ENCODE measurements at places on chromosomes 6 and 20. TPM values are rescaled to one million over a fixed set of nuclear protein-coding genes. Genes with fewer than 3 reads are reported as not detected.

The ARG1 gene
- total RNA-seq = 2.9 TPM

DNA sequence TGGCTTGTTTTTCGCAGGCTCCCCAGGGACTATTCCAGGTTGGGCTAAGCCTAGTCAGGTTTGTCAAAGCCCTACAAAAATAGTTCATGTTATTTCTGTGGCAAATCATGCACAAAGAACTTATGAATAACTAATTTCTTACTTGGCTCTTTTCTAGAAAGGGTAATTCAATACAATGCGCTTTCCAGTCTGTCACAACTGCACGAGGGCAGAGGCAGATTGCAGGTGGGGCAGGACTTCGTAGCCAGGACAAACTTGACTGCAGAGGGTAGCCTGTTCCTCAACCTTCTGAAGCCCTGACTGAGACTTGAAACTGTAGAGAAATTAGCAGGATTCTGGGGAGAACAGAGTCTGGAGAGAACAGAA, 253.5 kb downstream of the QKI start:
- H3K27me3 ChIP-seq = no peaks in the 10 kb centered on the region
- H3K4me3 ChIP-seq = no peak overlapping the region
- H3K4me1 ChIP-seq = peaks cover 4% of the 10 kb centered on the region
- DNase-seq = no peak

The C20orf204 gene
- 0.54 TPM for total RNA-seq

The RNF217 gene
- total RNA-seq = 29.0 TPM

GRCh38 chr6:10720265-10720959, 2.5 kb upstream of the TMEM14C start:
- H3K36me3 ChIP-seq = no peaks in the 10 kb centered on the region
- H3K27me3 ChIP-seq = no peaks in the 10 kb centered on the region
- peak overlapping the region; percentile 5 for H3K27ac ChIP-seq

- no peak overlapping the region for H3K4me3 ChIP-seq
- H3K36me3 ChIP-seq = no peaks in the 10 kb centered on the region
- no peaks in the 10 kb centered on the region for H3K4me1 ChIP-seq
- DNase-seq = no peak
These were observed 298.8 kb upstream of the MAP3K7 start for GRCh38 chr6:90885611-90886056.

The TMC2 gene
- not detected for total RNA-seq

- peak overlapping the region; percentile 66 for H3K27ac ChIP-seq
- no peak for DNase-seq
- H3K36me3 ChIP-seq = peaks cover 19% of the 10 kb centered on the region
- H3K4me3 ChIP-seq = peak overlapping the region; percentile 16
- peaks cover 26% of the 10 kb centered on the region for H3K4me1 ChIP-seq
- H3K27me3 ChIP-seq = no peaks in the 10 kb centered on the region
These were observed 571 bp upstream of the PRPF6 start for GRCh38 chr20:63980317-63980805.

The TRIM40 gene
- total RNA-seq = not detected

DNA sequence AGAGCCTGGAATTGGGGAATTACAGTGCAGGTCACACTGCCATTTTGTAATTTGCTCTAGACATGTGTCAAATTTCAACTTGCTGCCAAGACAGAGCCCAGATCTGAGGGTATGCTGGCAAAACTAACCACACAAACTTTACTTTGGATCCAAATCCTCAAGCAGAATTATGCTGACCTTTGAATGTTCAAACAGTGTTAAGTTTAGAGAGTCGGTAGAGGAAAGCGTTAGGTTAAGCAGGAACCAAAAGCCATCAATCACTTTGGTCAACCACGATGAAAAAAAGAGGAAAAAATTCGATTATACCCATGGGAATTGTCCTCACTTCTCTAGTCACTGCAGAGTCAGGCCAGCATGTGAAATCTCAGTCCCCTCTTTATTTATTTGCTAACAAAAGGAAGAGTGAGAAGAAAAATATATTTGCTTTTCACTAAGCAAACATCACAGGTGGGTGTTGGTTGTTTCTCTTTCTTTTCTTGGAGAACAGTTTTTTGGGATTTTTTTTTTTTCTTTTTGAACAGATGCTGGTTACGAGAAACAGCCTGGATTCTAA, 105.1 kb upstream of the ADGRF1 start:
- H3K27me3 ChIP-seq = no peaks in the 10 kb centered on the region
- no peak overlapping the region for H3K27ac ChIP-seq
- no peak for DNase-seq
- no peak overlapping the region for H3K4me3 ChIP-seq

DNA sequence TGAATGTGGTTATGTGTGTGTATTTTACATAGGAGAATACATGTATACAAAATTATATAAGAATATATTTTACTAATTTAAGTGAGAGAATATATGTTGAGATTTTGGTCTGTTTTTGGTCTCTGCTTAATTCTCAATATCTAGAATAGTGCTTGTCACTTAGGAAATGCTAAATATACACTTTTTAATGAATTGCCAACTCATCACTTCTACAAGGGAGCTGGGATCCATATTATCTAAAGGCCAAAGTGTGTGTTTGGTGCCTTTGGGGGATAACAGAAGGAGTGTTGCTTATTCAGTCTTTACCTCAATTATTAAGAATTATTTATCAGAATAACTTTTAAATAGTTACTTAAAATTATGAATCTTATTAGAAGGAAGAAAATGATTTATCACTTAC, 1304.8 kb downstream of the HACE1 start:
- no peaks in the 10 kb centered on the region for H3K4me1 ChIP-seq
- H3K27me3 ChIP-seq = no peaks in the 10 kb centered on the region
- no peak for DNase-seq

DNA sequence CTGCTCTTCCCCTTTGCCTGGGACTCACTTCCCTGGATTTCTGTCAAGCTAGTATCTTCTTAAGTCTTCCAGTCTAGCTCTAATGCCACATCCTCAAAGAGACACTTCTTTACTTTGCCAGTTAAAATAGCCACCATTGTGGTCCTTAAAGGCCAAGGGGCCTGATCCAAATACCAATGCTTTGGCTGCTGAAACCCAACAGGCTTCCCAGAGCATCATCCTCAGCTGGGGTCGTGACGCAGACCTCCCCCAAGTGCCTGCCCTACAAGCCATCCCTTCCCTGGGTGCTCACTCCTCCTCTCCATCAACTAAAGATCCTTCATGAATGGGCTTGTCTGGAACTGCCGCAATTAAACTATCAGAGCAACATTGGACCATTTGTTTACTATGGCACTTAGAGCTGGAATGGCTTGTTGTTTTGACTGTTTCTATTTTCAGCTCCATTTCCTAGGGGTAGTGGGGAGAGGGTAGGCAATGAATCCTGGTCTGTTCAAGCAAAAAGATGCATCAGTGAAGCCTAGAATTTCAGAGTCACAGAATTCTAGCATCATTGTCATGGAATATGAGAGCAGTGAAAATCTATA, 79.6 kb upstream of the SIRPA start:
- H3K36me3 ChIP-seq = no peaks in the 10 kb centered on the region
- H3K27me3 ChIP-seq = no peaks in the 10 kb centered on the region
- no peak overlapping the region for H3K27ac ChIP-seq
- H3K4me3 ChIP-seq = no peak overlapping the region
- DNase-seq = no peak

The TOX2 gene
- 3.4 TPM for total RNA-seq

DNA sequence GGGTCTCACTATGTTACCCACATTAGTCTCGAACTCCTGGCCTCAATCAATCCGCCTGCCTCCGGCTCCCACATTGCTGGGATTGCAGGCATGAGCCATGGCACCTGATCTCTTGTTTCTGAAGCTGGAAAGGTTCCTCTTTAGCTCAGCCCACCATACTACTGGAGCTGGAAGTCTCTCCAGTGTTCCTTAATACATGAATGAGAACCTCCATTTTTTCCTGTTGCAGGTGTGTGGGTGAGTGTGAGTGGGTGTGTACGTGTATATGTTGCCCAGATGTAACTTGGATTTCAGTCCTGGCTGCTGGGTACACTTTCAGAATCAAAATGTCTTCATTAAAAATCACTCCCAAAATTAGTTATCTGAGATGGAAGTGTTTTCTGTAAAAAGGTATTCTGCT, 11.1 kb downstream of the PNPLA1 start:
- peaks cover 7% of the 10 kb centered on the region for H3K27me3 ChIP-seq
- H3K27ac ChIP-seq = no peak overlapping the region
- no peak overlapping the region for H3K4me3 ChIP-seq
- H3K36me3 ChIP-seq = no peaks in the 10 kb centered on the region

DNA sequence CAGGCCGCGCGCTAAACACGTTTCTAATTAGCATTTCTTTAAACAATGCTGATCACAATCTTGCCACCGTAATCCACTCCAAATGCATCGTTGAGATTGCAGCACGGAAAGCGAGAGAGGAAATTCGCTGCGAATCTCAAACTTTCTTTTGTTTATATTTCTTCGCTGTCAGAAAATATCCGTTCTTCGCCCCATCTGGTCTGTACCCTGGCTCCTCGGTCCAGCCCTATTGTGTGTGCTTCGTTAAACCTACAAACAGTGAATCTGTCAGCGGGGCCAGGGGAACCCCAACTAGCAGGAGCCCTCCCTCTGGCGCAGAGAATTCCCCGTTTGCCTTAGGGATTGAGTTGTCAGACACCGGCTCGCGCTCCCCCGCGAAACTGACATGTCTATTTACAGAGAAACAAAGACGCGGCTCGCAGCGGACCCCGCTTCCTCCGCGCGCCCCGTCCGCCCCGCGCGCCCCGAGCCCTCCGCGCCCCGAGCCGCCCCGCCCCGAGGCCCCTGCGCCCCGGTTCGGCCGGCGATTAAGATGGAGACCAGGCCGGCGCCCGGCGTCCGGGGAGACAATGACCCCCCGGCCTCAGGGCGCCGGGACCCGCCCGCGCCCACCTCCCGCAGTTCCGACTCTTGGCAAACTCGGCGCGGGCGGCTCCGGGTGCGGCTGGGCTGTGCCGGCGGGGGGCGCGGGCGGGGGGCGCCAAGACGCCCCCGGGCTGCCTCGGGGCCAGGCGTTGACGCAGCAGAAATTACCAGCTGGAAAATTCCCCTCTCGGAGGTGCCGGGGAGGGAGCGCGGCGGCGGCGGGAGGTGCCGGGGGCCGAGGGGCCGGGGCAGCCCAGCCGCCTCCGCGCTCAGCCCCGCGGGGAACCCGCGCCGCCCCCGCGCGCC, 874 bp downstream of the ZBTB46 start:
- no peak for DNase-seq
- H3K27ac ChIP-seq = peak overlapping the region; percentile 53
- H3K36me3 ChIP-seq = no peaks in the 10 kb centered on the region
- H3K4me3 ChIP-seq = peak overlapping the region; percentile 73

DNA sequence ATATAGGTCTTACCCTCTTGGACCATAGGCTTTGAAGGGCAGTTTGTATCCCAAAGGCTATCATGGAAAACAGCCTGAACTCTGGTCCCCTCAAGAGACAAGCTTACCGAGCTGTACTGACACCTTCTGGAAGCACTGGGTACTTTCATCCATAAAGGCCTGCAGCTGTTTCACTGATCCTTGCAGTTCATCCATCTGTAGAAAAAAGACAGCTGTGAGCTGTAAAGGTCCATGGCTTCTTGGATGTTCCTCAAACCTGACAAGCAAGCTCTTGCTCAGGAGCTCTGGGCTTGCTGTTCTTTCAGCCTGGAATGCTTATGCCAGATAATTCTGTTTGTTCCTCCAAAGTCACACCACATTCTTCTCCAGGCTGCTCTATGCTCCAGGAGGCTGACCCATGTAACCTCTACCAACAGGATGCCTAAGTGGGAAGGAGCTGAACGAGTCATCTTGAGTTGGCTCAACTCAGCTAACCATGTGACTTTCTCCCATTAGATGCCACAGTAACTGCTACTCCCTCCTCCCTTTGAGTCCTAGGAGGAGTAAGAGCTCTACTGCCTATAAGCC, 8.8 kb upstream of the NDRG3 start:
- H3K36me3 ChIP-seq = peaks cover 2% of the 10 kb centered on the region
- no peaks in the 10 kb centered on the region for H3K27me3 ChIP-seq
- peak; percentile 34 for DNase-seq
- H3K4me1 ChIP-seq = no peaks in the 10 kb centered on the region
- no peak overlapping the region for H3K27ac ChIP-seq
- no peak overlapping the region for H3K4me3 ChIP-seq

- H3K36me3 ChIP-seq = no peaks in the 10 kb centered on the region
- peaks cover 7% of the 10 kb centered on the region for H3K4me1 ChIP-seq
- no peak for DNase-seq
These were observed 10.4 kb downstream of the TRAPPC3L start for GRCh38 chr6:116535109-116535508.

DNA sequence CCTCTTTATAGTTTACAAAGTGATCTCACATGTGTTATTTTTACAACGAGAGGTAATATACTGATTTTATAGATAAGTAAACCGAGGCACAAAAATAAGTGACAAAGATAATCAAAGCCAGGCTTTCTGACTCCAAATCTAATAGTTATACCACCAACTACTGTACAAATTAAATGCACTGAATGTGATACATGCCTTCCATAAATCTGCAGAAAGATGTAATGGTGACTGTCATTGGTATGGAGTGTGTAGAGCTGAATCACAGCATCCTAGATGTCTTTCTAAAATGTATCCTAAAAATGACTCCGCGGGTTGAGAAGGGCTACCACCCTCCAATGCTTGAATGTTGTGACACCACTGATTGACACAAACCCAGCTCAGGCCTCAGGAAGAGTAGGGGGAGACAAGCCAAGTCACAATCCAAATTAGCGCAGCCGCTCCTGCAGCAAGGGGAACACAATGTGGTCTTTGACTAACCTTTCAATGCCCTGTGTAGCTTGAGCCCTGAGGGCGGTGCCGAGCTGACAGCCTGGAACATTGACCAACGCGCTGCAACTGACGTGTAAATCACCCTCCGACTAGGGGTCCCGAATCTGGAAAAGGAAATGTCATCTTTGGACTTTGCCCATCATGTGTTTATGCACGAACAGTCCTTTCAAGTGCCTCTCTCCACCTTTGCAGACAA, 136.8 kb downstream of the OLIG3 start:
- no peaks in the 10 kb centered on the region for H3K4me1 ChIP-seq
- H3K27me3 ChIP-seq = no peaks in the 10 kb centered on the region
- H3K4me3 ChIP-seq = no peak overlapping the region
- no peaks in the 10 kb centered on the region for H3K36me3 ChIP-seq
- no peak overlapping the region for H3K27ac ChIP-seq

DNA sequence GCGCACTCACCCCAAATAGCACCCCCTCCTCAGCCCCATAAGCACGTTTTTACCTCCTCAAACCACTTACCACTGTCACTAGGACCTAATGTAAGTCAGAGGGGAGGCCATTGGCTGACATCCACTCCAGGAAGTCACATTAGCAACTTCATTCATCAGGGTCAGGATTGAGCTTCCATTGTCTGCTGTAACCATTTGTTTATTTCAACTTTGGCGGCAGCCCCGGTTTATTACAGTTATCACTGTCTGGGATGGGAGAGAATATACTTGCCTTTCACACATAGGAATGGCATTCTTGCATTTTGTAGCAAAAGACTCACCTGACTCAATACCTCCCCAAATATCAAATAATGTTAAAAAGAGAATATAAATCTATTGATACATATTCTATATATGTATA, 38.3 kb downstream of the MAFB start:
- no peak for DNase-seq
- H3K27ac ChIP-seq = no peak overlapping the region
- H3K4me3 ChIP-seq = no peak overlapping the region
- H3K36me3 ChIP-seq = no peaks in the 10 kb centered on the region
- H3K4me1 ChIP-seq = peaks cover 3% of the 10 kb centered on the region

The POLR3F gene
- total RNA-seq = 15.0 TPM

GRCh38 chr6:48845219-48845618, 617.8 kb downstream of the MMUT start:
- no peak overlapping the region for H3K4me3 ChIP-seq
- H3K27ac ChIP-seq = no peak overlapping the region
- H3K27me3 ChIP-seq = no peaks in the 10 kb centered on the region
- DNase-seq = no peak
- no peaks in the 10 kb centered on the region for H3K4me1 ChIP-seq
- no peaks in the 10 kb centered on the region for H3K36me3 ChIP-seq

The KCNK15 gene
- 2.8 TPM for total RNA-seq

GRCh38 chr6:83294676-83295075, 101.5 kb downstream of the RWDD2A start:
- no peak for DNase-seq
- H3K27me3 ChIP-seq = no peaks in the 10 kb centered on the region
- no peaks in the 10 kb centered on the region for H3K4me1 ChIP-seq
- H3K27ac ChIP-seq = no peak overlapping the region
- H3K4me3 ChIP-seq = no peak overlapping the region
- no peaks in the 10 kb centered on the region for H3K36me3 ChIP-seq
